Activated T-helper 1 cell treated with anti-CD3 and anti-CD28 coated beads, Interleukin-2, amount 50 U/mL, for 16 hours (primary cell): ENCODE measurements at places on chromosomes 12 and 14.

- DNase-seq = no peak
These were observed 68.2 kb upstream of the E2F7 start for GRCh38 chr12:77133566-77133965.

DNA sequence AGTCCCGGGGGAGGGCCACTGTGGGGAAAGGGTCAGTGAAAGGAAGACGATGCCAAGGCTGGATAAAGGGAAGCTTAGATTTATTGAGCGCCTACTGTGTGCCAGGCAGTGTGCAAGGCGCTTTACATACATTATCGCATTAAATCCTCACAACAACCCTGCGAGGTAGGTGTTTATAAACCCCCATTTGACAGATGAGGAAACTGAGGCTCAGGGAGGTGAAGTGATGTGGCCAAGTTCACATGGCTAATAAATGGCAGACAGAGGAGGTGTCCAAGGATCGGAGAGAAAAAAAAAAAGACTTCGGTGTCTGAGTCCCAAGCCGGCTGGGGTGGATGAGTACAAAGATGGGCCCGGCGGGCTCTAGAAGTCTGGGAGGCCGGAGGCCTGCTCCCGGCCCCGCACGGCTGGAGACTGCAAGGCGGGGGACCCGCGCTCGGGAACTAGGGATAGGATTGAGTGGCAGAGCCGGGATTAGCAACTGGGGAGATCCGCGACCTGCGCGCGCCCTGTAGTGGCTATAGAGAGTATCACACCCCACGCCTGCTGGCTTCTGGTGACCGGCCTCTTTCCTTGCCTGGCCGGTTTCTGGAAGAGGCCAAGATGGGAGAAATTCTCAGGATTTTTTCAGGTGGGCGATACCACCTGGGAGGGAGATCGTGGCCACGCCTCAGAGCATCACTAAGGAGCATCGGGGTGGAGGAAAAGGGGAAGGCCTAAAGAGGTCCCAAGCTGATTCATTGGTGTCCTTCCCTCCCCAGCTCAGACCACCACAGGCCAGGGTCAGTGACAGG is 3.9 kb downstream of the DDN start:
- DNase-seq = no peak

- DNase-seq = no peak
These were observed 29.9 kb downstream of the ANO4 start for GRCh38 chr12:100824476-100824875.

- DNase-seq = no peak
These were observed 48.5 kb upstream of the OR5AU1 start for GRCh38 chr14:21204167-21205025.

DNA sequence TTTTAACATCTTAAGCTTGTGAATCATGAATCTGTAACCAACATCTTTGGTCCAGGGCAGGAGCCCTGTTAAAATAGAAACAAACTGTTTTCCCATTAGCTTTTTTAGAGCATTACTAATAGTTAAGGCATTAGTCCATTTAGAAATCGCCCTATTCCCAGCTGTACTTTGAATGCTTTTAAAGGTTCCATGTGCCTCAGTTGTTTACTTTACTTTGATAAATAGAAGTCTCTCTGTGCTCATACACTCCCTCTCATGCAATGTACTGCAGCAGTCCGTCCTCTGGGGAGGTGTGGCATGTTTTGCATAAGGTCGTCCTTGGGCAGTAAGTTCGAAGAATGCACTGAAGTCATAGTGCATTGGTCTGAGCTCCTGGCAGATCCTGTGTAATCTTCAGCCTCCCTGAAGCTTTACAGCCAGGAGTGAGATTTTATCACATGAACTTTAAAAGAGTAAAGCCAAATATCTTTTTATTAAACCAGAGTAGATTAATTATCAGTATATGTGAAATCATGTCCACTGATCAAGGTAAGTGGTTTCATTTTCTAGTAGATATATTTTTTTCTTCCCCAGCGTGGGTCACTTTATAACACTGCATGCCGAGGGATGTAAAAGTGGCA is 134.7 kb downstream of the FGD4 start:
- DNase-seq = no peak

DNA sequence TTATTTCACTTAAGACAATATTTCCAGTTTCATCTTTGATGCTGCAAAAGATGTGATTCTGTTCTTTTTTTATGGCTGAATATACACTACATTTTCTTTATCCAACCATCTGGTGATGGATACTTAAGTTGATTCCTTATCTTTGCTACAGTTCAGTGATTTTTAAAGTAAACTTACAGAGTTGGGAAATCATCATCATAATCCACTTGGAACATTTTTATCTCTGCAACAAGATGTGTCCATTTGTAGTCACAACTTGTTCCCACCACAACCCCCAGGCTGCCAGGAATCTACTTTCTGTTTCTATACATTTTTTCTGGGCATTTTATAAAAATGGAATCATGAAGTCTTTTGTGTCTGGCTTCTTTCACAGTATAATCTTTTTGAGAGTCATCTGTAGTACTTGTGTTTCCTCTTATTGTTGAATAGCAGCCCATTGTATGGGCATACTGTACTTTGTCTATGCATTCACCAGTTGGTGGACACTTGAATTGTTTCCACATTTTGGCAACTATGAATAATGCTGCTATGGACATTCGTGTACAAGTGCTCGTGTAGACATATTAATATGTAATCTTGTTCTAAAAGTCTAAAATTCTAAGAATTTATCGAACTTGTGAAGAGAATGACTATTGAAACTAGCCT is 212.5 kb upstream of the DDHD1 start:
- no peak for DNase-seq

DNA sequence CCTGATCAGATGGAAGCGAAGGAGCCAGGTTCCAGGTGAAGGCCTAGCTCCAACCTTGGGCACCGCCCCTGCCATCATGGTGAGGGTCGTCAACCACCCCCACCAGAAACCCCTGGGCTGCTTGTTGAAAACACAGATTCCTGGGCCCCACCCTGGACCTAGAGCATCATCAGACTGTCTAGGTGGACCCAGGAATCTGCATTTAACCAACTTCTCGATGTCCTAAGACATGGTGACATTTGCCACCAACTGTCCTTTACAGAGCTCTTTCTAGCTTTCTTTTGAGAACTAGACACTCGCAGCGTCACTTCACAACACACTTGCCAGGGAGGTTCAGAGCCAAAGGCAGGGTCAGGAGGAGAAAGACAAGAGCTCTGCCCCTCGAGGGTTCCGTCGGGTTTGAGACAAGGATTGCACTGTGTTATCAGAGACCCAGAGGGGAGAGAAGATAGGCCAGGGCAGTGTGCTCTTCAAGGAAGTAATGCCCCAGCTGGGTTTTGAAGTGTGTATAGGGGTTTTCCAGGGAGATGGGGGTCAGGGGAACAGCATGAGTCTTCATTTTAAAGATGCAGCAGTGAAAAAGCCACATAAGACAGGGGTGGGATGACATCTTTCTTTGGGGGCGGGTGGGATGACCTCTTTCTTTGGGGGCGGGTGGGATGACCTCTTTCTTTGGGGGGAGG is 24.6 kb downstream of the RFLNA start:
- DNase-seq = no peak

DNA sequence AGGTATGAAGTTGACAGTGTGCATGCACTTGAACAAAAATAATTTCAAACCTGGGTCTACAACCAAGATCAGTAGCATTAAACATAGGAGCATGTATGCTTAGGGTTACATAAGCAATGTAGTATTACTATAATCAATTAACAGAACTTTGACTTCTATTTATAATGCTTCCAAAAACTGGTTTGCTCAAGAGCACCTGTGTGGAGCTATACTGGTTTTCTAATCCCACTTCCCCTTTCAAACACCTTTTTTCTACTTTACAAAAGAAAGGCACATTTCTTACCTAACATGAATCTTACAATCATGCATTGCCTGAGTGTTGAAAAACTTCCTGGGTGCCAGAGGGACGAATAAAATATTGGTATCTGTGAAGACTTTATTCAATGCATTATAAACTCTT is 72.7 kb downstream of the EFCAB11 start:
- no peak for DNase-seq

DNA sequence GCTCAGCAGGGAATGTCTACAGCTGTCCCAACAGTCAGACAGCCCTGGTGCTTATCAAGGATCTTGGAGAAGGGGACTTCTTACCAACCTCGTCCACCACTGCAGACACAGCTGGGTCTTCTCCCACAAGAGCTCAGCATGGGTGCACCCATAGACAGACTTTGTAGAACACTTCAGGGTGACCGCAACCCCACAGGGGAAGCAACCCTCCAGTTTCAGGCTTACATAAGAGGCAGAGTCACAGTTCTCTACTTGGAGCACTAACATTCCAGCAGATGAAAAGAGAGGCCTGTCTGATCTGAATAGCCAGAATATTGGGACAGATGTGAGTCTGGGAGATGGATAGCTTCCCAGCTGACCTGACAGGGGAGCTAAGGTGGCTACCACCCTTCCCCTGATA is 3.5 kb upstream of the CLEC1A start:
- DNase-seq = no peak

- DNase-seq = no peak
These were observed 57.4 kb downstream of the SLC15A5 start for GRCh38 chr12:16220120-16220519.

- DNase-seq = no peak
These were observed at the start of gene SLCO1A2 for GRCh38 chr12:21334771-21335325. SLCO1A2 (minus strand) TSS chr12:21334917; CDS start chr12:21334647, 270 bp downstream.

- DNase-seq = no peak
These were observed 122.1 kb upstream of the ARHGAP5 start for GRCh38 chr14:31954991-31955390.

DNA sequence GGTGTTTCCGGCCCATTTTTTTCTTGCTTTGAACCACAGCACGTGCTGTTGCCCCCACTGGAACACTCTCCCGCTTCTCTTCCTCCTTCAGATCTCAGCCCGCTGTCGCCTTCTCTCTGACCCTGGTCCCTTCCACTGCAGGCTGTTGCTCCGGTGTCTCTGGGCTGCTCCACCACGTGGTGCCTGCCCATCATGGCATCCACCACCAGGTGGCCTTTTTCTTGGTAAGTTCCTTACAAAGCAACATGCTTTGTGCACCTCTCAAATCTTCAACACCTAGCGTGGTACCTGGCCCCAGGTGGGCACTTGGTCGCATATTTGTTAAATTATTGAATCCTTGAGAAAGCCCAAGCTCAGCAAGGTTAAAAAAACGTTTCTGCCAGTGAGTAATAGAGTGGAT is 19.1 kb downstream of the TUNAR start:
- no peak for DNase-seq

DNA sequence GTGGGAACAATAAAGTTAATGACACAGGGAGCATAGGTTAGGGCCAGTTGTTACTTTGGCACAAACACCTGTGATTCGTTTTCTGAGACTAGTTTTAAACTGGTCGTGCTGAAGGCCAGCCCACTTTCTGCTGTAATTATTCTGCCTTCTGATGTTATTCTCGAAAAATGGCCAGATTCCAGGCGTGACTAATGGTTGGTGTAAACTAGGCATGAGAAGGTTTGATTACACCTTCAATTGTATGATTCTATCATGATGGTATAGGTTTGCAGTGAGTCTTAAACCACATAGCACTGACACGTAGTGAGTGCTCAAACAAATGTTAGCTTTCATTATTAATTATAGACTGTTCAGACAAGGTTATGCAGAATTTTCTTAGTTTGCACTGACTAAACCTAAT is 39.0 kb downstream of the CKB start:
- no peak for DNase-seq

- no peak for DNase-seq
These were observed 116.4 kb downstream of the NTF3 start for GRCh38 chr12:5548152-5548943.

GRCh38 chr12:47999816-48000215 is 4.5 kb downstream of the COL2A1 start:
- DNase-seq = no peak

DNA sequence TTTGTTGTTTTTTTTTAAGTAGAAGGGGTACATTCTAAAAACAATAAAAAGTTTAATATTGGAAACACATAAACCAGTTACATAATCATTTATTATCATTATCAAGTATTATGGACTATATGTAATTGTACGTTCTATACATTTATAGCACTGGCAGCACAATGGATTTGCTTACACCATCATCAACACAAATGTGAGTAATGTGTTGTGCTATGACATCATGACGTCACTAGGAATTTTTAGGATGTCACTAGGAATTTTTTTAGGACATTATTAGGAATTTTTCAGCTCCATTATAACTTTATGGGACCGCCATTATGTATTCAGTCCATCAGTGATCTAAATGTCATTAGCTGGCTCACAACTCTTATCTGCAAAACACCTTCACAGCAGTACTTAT is 126.8 kb upstream of the SYT10 start:
- DNase-seq = no peak

DNA sequence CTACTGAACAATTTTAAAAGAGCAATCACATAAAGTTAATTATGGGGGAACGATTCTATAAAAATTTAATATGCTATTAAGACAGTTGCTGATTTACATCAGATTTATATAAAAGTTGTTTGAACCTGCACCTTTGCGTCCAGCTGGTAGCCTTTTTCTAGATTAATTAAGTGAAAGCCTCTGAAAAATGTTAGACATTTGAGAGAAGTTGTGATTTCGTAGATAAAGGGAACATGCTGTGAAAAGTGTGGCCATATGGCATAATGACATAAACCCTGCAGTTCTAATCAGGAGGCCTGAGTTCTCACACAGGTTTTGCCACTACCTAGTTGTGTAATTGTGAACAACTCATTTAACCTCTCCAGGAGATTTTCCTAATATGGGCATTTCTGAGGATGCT is 187.2 kb downstream of the TMTC2 start:
- no peak for DNase-seq

- DNase-seq = no peak
These were observed 60.9 kb upstream of the ARID2 start for GRCh38 chr12:45668641-45669040.

DNA sequence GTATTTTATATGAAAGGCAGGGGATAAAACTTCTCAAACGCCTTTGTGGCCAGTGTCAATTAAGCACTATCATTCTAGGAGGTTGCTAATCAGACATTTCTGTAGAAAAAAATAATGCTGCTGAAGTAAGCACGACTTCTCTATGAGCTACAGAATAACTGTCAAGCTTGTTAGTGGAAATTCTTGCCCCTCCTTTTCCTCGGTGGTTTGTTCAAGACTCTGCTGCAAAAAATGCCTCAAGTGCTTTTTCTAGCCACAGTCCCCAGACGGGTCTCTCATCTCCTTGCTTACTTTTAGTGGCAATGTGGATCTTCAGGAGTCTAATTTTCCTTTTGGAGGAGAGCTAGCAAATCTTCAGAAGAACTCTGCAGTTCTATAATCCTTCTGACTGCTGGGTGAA is 452.0 kb downstream of the FUT8 start:
- DNase-seq = no peak

DNA sequence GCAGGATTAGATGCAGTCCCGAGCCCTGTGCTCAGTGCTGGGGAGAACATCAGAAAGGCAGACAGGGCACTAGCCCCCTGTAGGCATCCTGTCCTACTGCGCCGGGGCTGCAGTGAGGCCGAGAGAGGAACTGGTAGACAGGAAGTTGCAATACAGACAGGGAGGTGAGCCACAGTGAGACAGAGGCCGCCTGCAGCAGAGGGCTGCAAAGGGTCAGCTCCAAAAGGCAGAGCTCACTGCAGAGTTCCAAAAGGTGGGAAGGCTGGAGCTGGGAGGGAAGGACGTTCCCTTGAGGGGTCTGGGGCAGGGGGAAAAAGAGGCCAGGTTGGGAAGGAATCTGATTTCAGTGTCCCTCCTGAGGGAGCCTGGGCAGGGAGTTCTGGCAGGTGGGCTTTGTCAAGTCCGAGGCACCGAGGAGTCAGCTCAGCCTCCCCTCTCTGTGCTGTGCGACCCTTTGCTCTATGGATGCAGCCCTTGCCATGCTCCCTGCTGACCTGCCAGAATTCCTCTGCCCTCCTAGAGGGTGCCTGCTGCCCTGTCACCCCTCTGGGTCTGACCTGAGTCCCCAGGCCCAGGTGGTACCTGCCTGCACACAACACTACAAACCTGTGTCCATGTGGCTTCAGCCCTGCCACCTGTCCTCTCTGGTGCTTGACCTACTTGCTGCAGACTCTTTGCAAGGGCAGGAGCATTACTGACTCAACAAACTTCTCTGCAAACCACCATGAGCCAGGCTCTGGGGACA is 63.5 kb downstream of the PRMT8 start:
- no peak for DNase-seq
